ENCODE measurements at places on chromosomes 7 and 10. TPM values are rescaled to one million over a fixed set of nuclear protein-coding genes. Genes with fewer than 3 reads are reported as not detected.

Gene NAPEPLD
- total RNA-seq, result 10.5 TPM

Gene PDAP1
- total RNA-seq, result 31.4 TPM

Gene CPVL
- total RNA-seq, result 4.6 TPM

Gene GJD4
- not detected for total RNA-seq

Gene ODAD2
- 13.6 TPM for total RNA-seq

Gene GIMAP8
- total RNA-seq, result 32.3 TPM

Gene FAM25C
- not detected for total RNA-seq

Gene ZNF862
- 31.4 TPM for total RNA-seq

DNA sequence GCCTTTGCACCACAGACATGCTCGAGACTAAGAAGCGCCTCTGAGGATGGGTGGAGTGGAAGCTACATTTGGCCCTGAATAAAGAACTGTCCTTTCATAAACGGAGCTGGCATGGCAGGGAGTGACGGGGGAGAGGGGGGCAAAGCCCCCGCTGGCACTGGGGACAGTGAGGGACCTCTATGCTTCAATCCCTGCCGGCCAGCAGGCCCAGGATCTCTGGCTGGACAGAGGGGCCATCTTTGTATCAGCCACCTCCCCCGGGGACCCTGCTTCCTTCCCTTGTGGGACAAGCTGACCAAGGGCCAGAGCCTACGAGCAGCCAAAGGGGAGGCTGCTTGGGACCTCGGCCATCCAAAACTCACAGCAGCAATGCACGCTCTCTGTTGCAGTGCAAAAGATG lies 28.2 kb upstream of the ECHDC3 start:
- H3K4me1 ChIP-seq, result no peaks in the 10 kb centered on the region
- H3K27me3 ChIP-seq, result no peaks in the 10 kb centered on the region
- DNase-seq, result no peak
- no peak overlapping the region for H3K4me3 ChIP-seq
- H3K27ac ChIP-seq, result no peak overlapping the region

- H3K4me3 ChIP-seq, result no peak overlapping the region
- H3K27ac ChIP-seq, result no peak overlapping the region
- H3K36me3 ChIP-seq, result no peaks in the 10 kb centered on the region
- no peaks in the 10 kb centered on the region for H3K4me1 ChIP-seq
Observed at GRCh38 chr10:5563321-5563961, 38.7 kb downstream of the CALML3 start.

GRCh38 chr7:99033765-99034164 lies 110.1 kb downstream of the SMURF1 start:
- H3K4me3 ChIP-seq, result no peak overlapping the region
- no peak for DNase-seq
- peak overlapping the region; percentile 30 for H3K27ac ChIP-seq

DNA sequence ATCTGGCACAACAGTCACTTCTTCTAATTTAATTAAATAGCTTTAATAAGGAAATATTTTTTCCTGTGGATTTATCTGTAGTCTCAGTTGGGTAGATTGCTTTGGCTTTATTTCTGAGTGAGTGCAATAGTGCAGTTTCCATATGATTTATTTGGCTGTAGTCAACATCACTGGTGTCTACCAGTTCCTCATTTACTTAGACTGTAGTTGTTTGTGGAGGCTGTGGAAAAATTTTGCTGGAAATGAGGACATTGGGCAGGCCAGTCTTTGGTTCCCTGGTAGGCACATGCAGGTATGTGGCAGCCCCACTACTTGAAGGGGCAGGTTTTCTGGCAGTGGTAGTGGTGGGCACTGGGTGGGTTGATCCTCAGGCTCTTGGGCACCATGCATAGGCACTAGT lies 15.5 kb downstream of the TAS2R40 start:
- no peaks in the 10 kb centered on the region for H3K27me3 ChIP-seq
- no peak overlapping the region for H3K4me3 ChIP-seq
- peak overlapping the region; percentile 82 for H3K27ac ChIP-seq
- H3K36me3 ChIP-seq, result no peaks in the 10 kb centered on the region
- no peak for DNase-seq
- peaks cover 8% of the 10 kb centered on the region for H3K4me1 ChIP-seq

DNA sequence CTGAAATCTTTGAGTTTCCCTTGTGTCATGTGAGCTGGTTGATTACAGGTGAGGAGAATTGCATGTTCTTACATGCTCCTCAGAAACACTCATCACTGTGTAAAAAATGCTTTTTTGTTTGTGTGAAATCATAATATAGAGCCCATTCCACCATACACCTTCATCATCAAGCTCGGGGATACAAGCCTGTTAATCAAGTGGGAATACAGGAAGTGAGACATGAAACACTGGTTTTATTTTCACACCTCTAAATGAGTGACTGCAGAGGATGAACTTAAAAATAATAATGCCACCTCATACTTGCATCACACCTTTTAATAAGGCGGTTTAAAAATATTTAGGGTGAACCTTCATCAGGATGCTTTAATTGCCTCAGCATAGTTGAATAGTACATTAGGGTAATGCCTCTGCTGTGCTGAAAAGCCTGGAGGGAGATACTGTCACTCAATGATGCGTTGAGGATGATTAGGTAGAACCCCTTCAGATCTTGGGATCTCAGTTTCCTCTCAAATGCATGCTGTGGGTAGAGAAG lies 164.6 kb downstream of the AUTS2 start:
- DNase-seq, result no peak
- no peak overlapping the region for H3K27ac ChIP-seq
- no peaks in the 10 kb centered on the region for H3K36me3 ChIP-seq
- H3K4me1 ChIP-seq, result peaks cover 2% of the 10 kb centered on the region

DNA sequence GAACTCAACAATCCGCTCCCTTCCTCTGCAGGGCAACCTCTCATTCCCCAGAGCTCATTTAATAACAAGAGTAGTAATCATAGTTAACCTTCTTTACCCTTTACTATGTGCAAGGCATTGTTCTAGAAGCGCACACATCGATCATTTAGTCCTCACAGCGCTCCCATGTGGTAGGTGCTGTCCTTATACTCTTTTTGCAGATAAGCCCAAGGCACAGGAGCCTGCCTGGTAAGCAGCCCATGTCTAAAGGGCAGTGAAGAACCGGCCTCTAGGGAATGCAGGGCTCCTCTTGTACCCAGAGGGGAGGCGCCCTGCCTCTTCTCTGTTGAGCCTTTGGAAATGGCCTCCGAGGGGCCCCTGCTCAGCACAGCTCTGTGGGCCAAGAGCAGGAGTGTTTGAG lies 14.3 kb downstream of the CHST3 start:
- no peaks in the 10 kb centered on the region for H3K27me3 ChIP-seq
- no peak overlapping the region for H3K27ac ChIP-seq
- no peak overlapping the region for H3K4me3 ChIP-seq
- no peak for DNase-seq
- H3K36me3 ChIP-seq, result no peaks in the 10 kb centered on the region
- peaks cover 73% of the 10 kb centered on the region for H3K4me1 ChIP-seq

DNA sequence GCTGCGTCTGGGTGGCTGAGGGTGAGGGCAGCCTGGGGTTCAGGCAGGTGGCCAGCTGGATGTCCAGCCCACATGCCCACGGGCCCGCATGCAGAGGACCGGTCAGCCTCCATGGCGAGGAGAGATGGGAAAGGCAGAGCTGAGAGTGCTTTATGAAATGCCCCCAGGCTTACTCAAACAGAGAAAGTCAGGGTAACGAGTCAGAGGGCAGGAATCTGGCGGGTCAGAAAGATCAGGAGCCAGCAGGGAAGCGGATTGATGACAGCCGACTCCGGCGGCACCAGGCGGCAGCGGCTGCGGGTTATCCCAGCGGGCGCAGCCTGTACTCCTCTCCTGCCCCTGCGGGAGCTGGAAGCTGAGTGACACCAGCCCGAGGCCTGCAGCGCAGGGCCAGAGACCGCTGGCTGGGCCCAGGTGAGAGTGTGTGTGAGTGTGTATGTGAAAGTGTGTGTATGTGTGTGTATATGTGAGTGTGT lies 13.4 kb downstream of the SLC13A4 start:
- H3K36me3 ChIP-seq, result no peaks in the 10 kb centered on the region
- no peaks in the 10 kb centered on the region for H3K27me3 ChIP-seq
- no peak overlapping the region for H3K27ac ChIP-seq
- no peak overlapping the region for H3K4me3 ChIP-seq
- DNase-seq, result peak; percentile 76
- H3K4me1 ChIP-seq, result peaks cover 5% of the 10 kb centered on the region

GRCh38 chr10:23813687-23814086 lies 374.8 kb downstream of the OTUD1 start:
- H3K4me3 ChIP-seq, result no peak overlapping the region
- no peak overlapping the region for H3K27ac ChIP-seq
- no peaks in the 10 kb centered on the region for H3K4me1 ChIP-seq
- no peaks in the 10 kb centered on the region for H3K27me3 ChIP-seq
- no peaks in the 10 kb centered on the region for H3K36me3 ChIP-seq

DNA sequence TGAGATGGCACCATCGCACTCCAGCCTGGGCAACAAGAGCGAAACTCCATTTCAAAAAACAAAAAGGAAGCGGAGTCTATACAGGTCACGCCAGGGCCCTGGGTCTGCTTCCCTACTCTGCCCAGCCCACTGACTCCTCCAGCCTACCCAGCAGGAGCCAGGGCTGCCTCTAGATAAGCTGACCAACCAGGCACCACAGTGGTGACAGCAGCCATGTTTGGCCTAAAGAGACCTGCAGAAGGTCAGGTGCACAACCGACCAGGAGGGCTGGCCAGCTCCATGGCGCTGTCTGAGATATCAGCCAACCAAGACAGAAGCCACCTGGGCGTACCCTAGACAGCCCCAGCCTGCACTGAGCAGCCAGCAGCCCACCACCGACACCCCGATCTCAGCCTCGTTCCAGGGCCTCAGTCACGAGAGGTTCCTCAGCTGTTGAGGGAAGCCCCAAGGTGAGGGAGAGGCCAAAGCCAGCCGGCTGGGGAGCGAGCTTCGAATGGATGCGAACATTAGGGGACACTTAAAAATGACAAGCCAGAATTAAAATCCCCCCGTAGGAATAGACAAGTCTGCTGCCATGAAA lies 24.4 kb upstream of the PWWP2B start:
- H3K27ac ChIP-seq, result no peak overlapping the region
- DNase-seq, result no peak
- no peak overlapping the region for H3K4me3 ChIP-seq

- no peak overlapping the region for H3K27ac ChIP-seq
- no peaks in the 10 kb centered on the region for H3K36me3 ChIP-seq
- H3K4me3 ChIP-seq, result no peak overlapping the region
Observed at GRCh38 chr10:100847440-100847839, 65.3 kb upstream of the SLF2 start.

GRCh38 chr10:122974023-122974422 lies 6.2 kb upstream of the PSTK start:
- H3K27me3 ChIP-seq, result no peaks in the 10 kb centered on the region
- H3K36me3 ChIP-seq, result no peaks in the 10 kb centered on the region
- H3K4me1 ChIP-seq, result no peaks in the 10 kb centered on the region
- no peak overlapping the region for H3K4me3 ChIP-seq

Measured in upper lobe of left lung (tissue), 6 donors.